Stomach (tissue), 19 donors: ENCODE measurements at places on chromosomes 16 and 17. TPM values are rescaled to one million over a fixed set of nuclear protein-coding genes. Genes with fewer than 3 reads are reported as not detected.

DNA sequence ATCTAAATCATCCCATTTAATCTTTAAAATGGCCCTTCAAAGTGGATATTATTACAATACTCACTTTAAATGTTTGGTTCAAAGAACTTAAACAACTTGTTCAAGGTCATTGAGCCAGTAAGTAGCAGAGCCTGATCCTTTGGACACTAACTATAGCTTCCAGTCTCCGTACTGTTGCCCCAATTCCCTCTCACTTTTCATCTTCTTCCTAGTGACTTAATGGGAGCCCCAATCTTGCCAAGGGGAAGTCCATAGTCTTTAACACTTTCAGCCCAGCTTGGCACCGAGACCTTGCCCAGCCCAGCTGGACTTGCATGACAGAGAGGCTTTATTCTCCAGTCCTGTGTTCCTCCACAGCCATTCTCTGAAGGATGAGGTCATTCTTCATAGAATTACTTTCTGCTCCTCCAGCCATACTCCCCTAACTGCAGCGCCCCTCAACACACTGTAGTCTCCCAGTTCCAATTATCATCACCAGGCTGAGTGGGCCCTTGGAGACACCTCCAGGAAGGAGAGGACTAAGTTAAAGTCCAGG lies 49.2 kb upstream of the NLK start:
- no peak overlapping the region for H3K27ac ChIP-seq
- H3K4me3 ChIP-seq: no peak overlapping the region
- no peak for DNase-seq

DNA sequence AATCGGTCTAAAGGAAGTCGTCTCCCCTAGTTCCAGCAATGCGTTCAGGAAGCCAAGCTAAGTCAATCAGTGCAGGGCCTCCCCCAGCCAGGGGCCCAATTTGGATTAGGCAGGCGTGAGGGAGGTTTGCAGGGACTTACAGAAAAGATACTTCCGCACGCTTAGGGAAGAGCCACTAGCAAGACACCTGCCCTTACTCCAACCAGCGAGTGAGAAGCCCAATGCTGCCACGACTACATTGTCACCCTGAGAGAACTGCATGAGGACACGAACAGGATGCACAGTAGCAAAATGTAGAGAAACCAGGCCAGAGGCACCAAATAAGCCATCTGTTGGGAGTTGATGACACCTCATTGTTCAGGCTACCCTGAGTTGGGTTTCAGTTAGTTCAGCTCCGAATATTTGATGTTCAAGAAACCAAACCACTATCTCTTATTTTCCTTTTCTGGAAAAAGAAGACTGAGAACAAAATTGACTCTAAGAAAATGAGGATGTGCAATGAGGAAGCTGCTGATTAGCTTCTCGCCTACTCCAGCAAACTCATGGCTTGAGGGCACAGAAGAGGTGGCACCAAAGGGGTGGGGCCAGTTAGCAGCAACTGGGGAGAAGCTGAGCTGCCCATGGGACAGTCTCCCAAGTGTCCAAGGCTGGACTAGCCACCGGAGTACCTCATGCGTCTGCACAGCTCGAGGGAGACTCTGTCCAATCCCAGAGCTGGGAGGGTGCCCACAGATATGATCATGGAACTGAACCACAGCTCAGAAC lies 29.3 kb downstream of the TK2 start:
- H3K27ac ChIP-seq: peak overlapping the region; percentile 97
- no peak for DNase-seq
- H3K36me3 ChIP-seq: no peaks in the 10 kb centered on the region
- peaks cover 61% of the 10 kb centered on the region for H3K4me1 ChIP-seq
- no peaks in the 10 kb centered on the region for H3K27me3 ChIP-seq

- peak overlapping the region; percentile 23 for H3K4me3 ChIP-seq
- peak overlapping the region; percentile 85 for H3K27ac ChIP-seq
- H3K27me3 ChIP-seq: no peaks in the 10 kb centered on the region
These were observed 22.3 kb downstream of the ARHGAP27 start for GRCh38 chr17:45410144-45411091.

Gene C16orf92
- total RNA-seq: not detected

Gene GLIS2
- total RNA-seq: 21.0 TPM

GRCh38 chr17:61247439-61247838 lies 152.2 kb upstream of the TBX2 start:
- H3K27ac ChIP-seq: peak overlapping the region; percentile 78
- no peaks in the 10 kb centered on the region for H3K27me3 ChIP-seq
- H3K4me1 ChIP-seq: peaks cover 17% of the 10 kb centered on the region
- H3K4me3 ChIP-seq: no peak overlapping the region

DNA sequence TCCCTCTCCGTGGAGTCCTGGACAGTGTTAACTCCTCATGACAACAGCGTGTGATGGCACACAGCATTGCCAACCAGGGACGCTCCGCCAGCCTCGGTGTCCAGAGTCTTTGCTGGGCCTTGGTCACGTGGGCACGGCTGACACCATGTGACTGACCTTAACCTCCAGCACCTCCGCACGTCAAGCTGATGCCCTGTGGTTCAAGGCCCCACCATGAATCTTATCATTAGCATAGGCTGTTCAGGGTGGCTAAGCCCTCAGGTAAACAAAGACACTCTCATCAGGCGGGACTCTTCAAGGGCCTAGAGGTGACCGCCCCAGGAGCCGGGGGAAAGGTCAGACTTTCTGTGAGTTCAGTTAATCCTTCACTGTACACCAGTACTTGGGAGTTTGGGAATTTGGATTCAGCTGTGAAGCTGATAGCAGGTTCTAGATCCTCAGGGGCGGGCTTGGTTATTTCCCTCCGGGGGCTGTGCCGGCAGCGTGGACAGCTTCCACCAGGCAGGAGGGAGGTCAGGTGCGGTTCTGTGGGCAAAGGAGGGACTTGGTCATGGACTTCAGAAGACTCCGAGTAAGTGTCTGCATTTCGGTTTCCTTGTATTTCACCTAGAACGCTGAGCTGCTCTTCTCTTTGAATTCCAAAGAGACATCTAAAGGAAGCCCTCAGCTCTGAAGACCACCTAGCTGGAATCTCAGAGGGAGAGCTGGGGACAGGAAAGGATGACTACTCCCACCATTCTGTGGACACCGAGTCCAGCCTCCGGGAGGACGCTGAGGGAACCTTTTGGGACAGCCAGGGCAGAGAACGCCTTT lies 195.5 kb upstream of the CIBAR2 start:
- H3K27ac ChIP-seq: no peak overlapping the region
- H3K36me3 ChIP-seq: no peaks in the 10 kb centered on the region
- H3K4me1 ChIP-seq: peaks cover 45% of the 10 kb centered on the region
- DNase-seq: no peak
- H3K27me3 ChIP-seq: peaks cover 3% of the 10 kb centered on the region

DNA sequence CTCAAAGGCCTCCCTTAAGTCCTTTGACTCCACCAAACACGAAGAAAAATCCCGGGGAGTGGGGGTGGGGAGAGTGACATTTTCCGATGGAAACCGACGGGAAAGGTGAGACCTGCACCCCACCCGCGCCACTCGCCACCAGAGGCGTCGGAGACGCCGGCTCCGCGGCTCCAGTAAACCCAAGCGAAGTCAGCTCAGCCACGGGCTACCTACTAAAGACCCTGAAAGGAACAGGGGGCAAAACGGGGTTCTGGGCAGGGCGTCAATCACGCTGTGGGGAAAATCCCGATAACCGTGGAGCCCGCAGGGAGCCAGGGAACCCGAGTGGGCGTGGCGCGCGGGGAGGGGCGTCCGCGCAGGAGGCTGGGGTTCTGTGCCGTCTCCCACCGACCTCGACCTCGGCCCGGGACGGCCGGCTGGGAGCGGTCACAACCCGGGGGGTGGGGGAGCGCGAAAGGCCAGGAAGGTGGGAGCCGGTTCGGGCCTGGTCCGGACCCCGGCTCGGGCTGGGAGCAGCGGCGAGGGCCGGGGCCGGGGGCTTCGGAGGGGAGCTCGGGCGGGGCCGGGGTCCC lies 565 bp downstream of the WDR45B start:
- no peaks in the 10 kb centered on the region for H3K27me3 ChIP-seq
- peak overlapping the region; percentile 95 for H3K4me3 ChIP-seq
- peaks cover 19% of the 10 kb centered on the region for H3K36me3 ChIP-seq
- peak overlapping the region; percentile 94 for H3K27ac ChIP-seq

- no peak overlapping the region for H3K27ac ChIP-seq
- H3K27me3 ChIP-seq: peaks cover 15% of the 10 kb centered on the region
- H3K36me3 ChIP-seq: no peaks in the 10 kb centered on the region
- no peak overlapping the region for H3K4me3 ChIP-seq
- no peak for DNase-seq
- H3K4me1 ChIP-seq: no peaks in the 10 kb centered on the region
These were observed 16.5 kb downstream of the SPPL2C start for GRCh38 chr17:45861165-45861564.

DNA sequence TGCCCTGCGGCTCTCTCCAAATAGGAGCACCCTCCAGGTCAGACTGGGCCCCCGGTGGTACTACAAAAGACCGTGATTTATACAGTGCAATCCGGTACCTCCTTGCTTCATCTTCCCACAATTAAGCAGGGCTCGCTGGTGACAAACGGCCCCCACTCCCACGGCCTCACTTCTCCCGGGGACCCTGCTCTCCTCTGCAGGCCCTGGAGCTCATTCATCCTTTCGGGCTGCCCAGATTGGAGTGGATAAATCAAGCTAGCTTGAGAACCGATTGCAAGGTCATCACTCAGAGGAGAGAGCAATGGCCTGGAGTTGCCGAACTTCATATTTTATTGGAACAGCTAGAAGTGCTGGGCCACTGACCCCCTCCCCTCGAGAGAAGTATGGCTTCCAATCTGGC lies 193.5 kb upstream of the IRX6 start:
- no peak overlapping the region for H3K27ac ChIP-seq
- no peaks in the 10 kb centered on the region for H3K4me1 ChIP-seq
- no peak for DNase-seq
- H3K36me3 ChIP-seq: no peaks in the 10 kb centered on the region

Gene NGFR
- total RNA-seq: 6.6 TPM

GRCh38 chr17:31394544-31394943 lies 3.1 kb downstream of the RAB11FIP4 start:
- H3K4me3 ChIP-seq: no peak overlapping the region
- no peaks in the 10 kb centered on the region for H3K36me3 ChIP-seq
- H3K27ac ChIP-seq: no peak overlapping the region
- H3K27me3 ChIP-seq: peaks cover 73% of the 10 kb centered on the region
- peak; percentile 93 for DNase-seq

Gene TBC1D3B
- total RNA-seq: 1.7 TPM

DNA sequence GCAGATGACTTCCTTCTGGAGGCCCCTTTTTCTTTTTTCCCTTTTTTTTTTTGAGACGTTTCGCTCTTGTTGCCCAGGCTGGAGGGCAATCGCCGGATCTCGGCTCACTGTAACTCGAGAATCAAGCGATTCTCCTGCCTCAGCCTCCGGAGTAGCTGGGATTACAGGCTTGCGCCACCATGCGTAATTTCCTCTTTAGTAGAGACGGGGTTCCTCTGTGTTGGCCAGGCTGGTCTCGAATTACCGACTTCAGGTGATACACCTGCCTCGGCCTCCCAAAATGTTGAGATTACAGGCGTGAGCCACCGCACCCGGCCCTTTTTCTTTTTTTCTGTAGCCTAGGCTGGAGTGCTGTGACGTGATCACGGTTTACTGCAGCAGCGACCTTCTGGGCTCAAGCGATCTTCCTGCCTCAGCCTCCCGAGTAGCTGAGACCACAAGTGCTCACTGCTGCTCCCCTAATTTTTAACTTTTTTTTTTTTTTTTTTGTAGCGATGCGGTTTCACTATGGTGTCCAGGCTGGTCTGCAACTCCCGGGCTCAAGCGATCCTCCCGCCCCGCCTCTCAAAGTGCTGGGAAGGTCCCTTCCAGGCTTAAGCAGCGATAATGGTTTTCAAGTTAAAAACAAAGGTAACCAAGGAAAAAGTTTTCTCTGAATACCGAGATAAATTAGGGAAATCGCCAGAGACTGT lies 956 bp upstream of the IST1 start:
- H3K27ac ChIP-seq: peak overlapping the region; percentile 99
- no peaks in the 10 kb centered on the region for H3K27me3 ChIP-seq
- H3K4me1 ChIP-seq: peaks cover 24% of the 10 kb centered on the region
- no peaks in the 10 kb centered on the region for H3K36me3 ChIP-seq

GRCh38 chr16:86222965-86223551 lies 287.3 kb upstream of the FOXF1 start:
- peak overlapping the region; percentile 21 for H3K4me3 ChIP-seq
- H3K4me1 ChIP-seq: peaks cover 5% of the 10 kb centered on the region
- no peaks in the 10 kb centered on the region for H3K27me3 ChIP-seq
- no peaks in the 10 kb centered on the region for H3K36me3 ChIP-seq
- H3K27ac ChIP-seq: peak overlapping the region; percentile 70

DNA sequence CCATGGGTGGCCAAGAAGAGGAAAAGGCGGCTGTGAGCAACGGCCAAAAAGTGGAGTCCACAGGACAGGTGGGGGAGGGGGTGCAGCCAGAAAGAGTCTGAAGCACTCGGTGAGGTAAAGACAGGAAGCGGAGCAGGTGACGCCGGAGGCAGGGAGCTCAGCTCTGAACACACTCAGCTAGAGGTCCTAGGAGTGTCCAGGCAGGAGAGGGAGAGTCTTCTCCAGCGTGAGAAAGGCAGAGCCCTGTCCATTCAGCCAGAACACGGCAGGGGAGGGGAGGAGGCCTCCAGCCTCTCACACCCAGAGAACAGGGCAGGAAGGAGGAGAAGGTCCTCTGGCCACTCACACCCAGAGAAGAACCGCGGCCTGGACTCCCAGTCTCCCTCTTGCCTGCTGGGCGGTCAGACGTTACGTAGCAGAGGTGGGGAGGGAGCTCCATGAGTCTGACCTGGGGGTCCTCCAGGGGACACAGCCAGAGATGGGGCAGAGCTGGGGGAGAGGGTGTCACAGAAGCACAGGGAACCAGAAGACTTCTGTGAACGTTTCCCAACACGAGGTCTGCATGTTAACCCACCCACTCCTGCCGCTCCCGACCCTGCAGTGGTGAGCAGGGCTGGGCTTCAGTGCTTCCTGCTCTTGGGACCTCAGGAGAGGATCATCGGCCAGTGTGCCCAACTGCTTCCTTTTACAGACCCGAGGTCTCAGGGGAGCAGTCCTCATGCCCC lies 89.2 kb downstream of the ABR start:
- no peaks in the 10 kb centered on the region for H3K27me3 ChIP-seq
- H3K27ac ChIP-seq: peak overlapping the region; percentile 87
- peaks cover 79% of the 10 kb centered on the region for H3K4me1 ChIP-seq
- DNase-seq: peak; percentile 39
- peaks cover 56% of the 10 kb centered on the region for H3K36me3 ChIP-seq
- H3K4me3 ChIP-seq: no peak overlapping the region

Gene CDRT15L2
- not detected for total RNA-seq

- peaks cover 67% of the 10 kb centered on the region for H3K27me3 ChIP-seq
- peaks cover 49% of the 10 kb centered on the region for H3K4me1 ChIP-seq
- H3K4me3 ChIP-seq: peak overlapping the region; percentile 67
These were observed 3.5 kb downstream of the IRX3 start for GRCh38 chr16:54282928-54283724.

- H3K4me3 ChIP-seq: no peak overlapping the region
- peaks cover 43% of the 10 kb centered on the region for H3K4me1 ChIP-seq
- DNase-seq: no peak
- H3K27me3 ChIP-seq: no peaks in the 10 kb centered on the region
These were observed 34.4 kb downstream of the HAPSTR1 start for GRCh38 chr16:9125658-9126505.

- H3K36me3 ChIP-seq: no peaks in the 10 kb centered on the region
- peak; percentile 92 for DNase-seq
- H3K4me1 ChIP-seq: peaks cover 86% of the 10 kb centered on the region
- peak overlapping the region; percentile 97 for H3K27ac ChIP-seq
- H3K4me3 ChIP-seq: peak overlapping the region; percentile 8
- H3K27me3 ChIP-seq: no peaks in the 10 kb centered on the region
These were observed 3.7 kb downstream of the TRAF7 start for GRCh38 chr16:2159175-2159838.
